ENCODE measurements at places on chromosomes 3 and 15.

- DNase-seq: no peak
These were observed 343.2 kb upstream of the ADAMTS9 start for GRCh38 chr3:65030847-65031463.

DNA sequence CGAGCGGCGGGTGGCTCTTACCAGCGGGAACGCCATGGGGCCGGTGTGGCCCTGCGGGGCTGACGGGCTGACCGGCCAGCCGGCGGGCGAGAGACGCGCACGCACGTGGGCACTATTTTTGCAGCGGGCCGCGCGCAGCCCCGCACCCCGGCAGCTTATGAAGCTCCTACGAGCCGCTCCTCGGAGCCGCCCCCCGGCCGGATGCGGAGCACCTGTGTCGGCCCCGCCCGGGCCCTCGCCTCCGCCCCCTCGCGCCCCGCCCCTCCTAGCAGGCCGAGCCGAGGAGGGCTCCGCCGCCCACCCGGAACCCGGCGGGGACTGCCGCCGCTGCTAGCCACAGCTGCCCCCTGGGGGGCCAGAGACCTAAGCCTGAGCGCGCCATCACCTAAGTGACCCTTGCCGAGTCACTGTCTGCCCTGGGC lies 683 bp upstream of the CPEB1 start:
- no peak for DNase-seq

- DNase-seq: peak; percentile 76
These were observed 825 bp upstream of the RTP3 start for GRCh38 chr3:46496746-46497555.

DNA sequence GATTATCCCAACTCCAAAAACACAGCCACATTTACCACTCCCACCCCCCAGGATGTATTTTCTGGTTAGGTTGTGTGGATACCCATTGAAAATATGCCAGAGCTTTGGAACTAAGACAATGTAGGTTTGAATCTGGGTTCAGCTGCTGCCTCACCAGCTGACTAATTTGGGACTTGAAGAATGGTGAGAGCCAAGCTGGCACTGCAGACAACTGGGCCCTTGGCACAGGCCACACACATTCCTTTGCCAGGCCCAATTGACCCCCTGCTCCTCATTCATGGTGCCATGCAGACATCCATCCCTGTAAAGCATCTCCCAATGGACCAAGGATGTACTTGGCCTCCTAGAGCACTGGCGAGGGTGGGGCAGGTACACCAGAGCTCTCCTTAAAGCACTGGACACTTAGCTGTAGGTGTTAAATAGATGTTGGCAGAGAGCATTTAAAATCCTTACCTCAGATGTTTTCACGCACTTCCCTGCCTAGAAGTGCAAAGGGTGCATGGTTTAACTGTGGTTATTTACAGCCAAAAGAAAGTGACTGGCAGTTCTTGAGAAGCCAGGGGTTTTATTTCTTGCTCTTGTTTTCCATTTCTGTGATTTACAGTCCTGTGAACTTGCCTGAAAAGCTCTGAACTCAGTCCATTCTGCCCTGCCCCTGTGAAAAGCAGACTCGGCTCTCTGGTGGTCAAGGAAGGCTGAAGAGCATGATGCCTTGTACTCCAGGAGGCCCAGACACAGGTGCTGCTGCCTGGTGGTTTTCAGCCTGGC lies 138.5 kb downstream of the CLSTN2 start:
- DNase-seq: no peak

GRCh38 chr3:53999725-54000124 lies 108.1 kb upstream of the SELENOK start:
- no peak for DNase-seq

DNA sequence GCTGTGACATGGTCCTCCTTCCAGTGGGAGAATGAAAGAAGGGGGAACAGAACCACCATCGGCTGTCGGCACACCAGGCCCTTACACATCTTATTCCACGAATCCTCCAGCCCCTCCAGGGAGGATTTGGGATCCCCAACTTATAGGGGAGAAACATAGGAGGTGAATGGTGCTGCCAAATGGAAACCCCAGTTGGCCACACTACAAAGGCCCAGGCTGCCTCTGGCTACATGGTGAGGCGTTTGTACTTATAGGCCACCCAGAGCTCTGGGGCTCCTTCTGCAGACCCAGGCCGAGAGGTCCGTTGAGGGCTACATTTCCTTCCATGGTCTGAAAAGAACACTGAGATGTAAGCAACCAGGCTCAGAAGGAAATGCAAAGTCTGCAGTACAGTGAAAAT lies 12.0 kb downstream of the AMOTL2 start:
- no peak for DNase-seq

- DNase-seq: no peak
These were observed 35.1 kb downstream of the CCDC54 start for GRCh38 chr3:107412376-107412775.
